Activated naive CD4-positive, alpha-beta T cell (primary cell): ENCODE measurements at places on chromosomes 16 and 17.
A peak's percentile ranks its signal among the peaks of the same experiment; 100 is the strongest.

GRCh38 chr17:48804936-48805411 lies 12.1 kb downstream of the TTLL6 start:
- DNase-seq = peak; percentile 54

DNA sequence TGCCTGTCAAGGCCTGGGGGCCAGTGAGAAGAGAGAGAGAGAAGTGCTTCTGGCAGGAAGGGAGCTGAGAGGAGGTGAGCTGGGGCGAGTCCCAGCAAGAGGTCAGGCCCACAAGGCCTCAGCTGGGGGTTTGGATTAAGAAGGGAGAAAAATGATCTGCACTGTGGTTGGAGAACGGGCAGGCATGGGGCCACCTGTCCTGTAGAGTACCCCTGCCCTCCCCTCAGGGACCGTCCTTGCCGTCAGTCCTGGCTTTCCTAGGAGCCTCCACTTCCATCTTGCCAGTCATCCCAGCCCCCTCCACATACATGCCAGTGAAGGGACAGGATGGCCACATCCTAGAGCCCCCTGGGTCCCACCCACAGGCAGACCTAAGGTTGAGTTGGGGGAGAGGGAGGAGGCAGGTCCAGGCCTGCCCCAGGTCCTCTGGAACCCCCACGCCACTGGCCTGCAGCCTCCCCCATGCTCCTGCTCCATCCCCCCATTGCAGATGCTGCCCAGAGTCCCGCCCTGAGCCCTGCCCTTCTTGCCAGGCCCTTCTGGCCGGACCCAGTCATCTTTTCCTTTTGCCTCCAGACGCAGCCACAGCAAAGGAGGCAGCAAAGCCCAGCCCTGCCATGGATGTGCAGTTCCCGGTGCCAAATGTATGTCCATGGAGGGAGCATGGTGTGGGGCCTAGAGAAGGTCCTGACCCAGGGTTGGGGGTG lies 18.9 kb downstream of the KATNB1 start:
- DNase-seq = no peak

- no peak for DNase-seq
These were observed 54.0 kb downstream of the GAS7 start for GRCh38 chr17:10144456-10144855.

GRCh38 chr17:81461607-81462500 lies 50.7 kb downstream of the ACTG1 start:
- no peak for DNase-seq

DNA sequence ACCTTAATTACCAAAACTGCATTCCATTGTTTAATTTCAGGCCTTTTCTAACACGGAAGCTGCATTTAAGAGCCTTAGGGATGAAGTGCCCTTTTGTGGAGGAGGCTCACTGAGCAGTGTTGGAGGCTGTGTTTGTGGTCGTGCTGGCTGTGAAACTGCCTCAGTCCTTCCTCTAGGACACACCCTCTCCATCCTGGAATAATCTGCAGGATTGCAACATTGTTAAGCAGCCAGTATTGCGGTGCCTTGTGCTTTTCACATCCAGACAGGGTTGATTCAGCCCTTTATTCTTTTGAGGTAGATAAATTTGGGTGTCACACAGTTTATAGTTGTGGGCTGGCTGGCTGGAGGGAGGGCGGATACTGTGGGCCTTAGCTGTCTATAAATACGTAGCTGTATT lies 141.6 kb downstream of the CDRT15L2 start:
- no peak for DNase-seq

DNA sequence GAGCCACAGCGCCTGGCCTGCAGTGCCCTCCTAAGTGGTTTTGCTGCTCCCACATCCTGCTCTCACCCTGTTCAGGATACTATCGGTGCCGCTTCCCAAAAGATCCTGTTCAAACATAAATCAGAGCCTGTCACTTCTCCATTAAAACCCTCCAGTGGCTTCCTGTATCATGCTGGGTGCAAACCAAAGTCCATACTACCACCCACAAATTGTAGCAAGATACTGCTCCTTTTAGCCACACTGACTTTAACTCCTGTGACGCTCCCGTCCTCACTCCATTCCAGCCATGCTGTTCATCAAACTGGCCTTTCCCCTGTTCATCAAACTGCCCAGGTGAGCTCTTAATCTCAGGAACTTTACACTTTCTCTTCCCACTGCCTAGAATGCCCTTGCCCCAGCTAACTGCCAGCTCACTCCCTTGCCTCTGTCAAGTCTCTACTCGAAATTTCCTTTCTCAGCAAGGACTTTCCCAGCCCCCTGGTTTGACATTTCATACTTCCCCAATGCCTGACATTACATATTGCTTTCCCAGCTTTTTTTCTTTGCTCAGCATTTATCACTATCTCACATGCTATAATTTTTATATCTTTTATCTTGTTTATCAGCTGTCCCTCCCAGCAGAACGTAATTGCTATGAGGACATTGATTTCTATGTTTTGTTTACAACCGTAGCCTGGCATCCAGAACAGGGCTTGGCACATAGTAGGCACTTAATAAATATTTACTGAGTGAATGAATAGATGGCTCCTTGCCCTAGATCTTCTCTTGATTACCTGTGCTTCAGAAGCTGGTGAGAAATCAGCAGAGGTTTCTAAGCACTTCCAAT lies 44.3 kb upstream of the SMURF2 start:
- DNase-seq = no peak

GRCh38 chr16:83898463-83899271 lies at the start of gene MLYCD:
TSS of gene MLYCD (plus strand) at chr16:83899115. CDS start at chr16:83899145, 30 bp downstream.
- peak; percentile 50 for DNase-seq

- DNase-seq = no peak
These were observed 219.8 kb downstream of the STX8 start for GRCh38 chr17:9355846-9356245.
